ENCODE measurements at places on chromosomes 5 and 9.

- no peak for DNase-seq
Observed at GRCh38 chr9:86589273-86589672, 235.1 kb upstream of the TUT7 start.

DNA sequence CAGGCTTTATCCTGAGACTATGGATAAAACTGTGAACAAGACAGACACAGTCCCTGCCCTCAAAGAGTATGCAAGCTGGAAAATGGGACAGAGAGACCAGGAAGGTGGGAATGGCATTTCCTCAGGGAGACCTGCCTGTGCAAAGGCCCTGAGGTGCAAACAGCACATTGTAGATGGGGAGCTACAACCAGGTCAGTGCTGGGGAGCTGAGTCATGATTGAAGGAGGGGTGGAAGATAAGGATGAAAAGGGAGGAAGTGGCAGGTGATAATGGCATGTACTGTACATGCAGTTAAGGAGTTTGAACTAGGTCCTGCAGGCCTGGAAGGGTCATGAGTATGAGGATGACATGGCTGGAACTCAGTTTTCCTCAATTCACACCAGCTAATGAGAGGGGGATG is 75.5 kb upstream of the BOD1 start:
- no peak for DNase-seq

GRCh38 chr9:99368341-99369326 is 146.6 kb downstream of the SEC61B start:
- DNase-seq, result peak; percentile 76

DNA sequence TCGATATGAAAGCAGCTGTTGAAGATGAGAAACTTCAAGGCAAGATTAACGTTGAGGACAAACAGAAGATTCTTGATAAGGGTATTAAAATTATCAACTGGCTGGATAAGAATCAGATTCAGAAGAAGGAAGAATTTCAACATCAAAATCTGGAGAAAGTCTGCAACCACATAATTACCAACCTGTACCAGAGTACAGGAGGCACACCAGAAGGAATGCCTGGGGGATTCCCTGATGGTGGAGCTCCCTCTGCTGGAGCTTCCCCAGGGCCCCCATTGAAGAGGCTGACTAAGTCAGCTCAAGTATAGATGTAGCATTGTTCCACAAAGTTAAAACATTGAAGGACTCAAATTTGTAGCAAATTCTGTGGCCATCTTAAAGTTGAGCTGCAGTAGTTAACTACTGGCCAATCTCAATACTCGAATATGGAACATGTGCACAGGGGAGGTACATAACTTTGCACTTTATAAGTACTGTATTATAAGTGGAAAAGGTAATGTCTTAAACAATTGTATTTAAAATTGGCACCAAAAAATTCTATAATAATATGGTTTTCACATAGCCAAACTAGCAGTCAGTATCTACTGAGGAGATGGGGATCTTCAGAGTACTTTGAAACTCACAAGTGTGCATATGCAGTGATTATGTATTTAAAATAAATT is 237.5 kb downstream of the CHSY3 start:
- DNase-seq, result peak; percentile 76

DNA sequence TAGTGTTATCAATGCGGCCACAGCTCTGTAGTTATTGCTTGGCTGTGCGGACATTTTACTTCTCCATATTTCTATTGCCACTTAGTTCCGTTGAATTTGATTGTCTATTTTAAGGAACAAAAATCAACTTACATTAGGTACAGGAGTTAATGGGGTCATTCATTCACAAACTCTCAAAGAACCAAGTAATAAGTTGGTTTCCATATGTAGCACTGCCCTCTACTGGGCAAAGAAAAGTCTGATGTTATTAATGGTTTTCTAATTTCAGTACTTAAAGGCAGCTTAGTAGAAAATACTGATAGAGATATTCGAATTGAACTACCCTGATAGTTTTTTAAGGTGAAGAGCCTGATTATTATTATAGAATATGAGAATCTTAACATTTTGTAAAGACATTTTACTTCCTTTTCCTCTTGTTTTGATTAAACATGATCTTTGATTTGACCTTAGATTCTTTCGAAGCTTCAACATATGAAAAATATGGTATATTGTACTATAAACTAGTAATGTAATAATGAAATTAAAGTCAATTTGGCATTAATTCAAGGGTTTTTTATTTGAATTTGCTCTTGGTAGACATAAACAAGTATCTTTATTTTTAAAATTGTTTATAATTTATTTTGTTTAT is 119.5 kb upstream of the CTNND2 start:
- no peak for DNase-seq

Measured in posterior cingulate gyrus (tissue), 11 donors.